T-helper 22 cell (primary cell): ENCODE measurements at places on chromosomes 6 and 20.
A peak's percentile ranks its signal among the peaks of the same experiment; 100 is the strongest.

DNA sequence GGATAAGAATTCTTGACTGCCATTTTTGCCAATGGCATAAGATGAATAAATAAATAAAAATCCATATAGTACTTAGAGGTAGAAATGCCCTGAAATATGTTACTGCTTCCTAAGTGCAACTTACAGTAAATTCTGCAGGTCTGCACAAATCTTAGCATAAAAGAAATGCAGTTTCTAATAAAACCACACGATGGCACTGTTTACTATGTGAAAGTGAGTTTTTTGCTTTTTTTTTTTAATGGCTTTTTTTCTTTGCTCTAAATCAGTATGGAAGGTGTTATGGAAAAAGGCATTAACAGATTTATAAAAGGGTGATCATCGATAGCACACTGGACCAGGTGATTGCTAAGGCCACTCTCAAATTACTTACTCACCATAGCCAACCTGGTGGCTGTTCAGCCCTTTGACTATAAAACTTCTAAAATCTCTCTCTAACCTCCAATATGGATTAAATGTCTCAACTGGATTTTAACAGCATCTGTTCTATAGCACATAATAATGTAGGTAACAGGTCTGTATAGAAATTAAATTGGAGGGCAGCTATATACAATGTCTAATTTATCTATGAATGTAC lies 45.8 kb downstream of the AHI1 start:
- DNase-seq, result no peak

- no peak for DNase-seq
Observed at GRCh38 chr6:148508401-148509041, 165.9 kb downstream of the SASH1 start.

GRCh38 chr20:47237715-47238114 lies 118.8 kb downstream of the ZMYND8 start:
- no peak for DNase-seq

GRCh38 chr6:9103876-9104521 lies 668.7 kb upstream of the SLC35B3 start:
- DNase-seq, result no peak

DNA sequence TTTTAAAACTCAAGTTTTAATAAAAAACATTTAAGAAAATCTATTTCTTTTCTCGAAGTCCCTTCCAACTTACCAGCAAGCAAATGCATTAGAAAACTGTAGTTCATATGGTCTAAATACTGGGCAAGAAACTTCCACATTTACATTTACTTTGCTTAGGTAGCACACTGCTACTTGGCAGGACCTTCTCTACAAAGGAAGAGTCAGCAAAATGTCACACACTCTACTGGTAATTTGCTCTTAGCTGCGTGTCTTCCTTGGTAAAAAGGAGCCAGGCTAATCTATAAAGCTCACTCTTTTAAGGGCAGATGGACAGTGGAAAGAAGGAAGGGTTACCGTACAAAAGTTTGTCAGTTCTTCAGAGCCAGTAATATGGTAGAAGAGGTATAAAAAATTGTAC lies 45.7 kb downstream of the MAP3K7 start:
- no peak for DNase-seq

DNA sequence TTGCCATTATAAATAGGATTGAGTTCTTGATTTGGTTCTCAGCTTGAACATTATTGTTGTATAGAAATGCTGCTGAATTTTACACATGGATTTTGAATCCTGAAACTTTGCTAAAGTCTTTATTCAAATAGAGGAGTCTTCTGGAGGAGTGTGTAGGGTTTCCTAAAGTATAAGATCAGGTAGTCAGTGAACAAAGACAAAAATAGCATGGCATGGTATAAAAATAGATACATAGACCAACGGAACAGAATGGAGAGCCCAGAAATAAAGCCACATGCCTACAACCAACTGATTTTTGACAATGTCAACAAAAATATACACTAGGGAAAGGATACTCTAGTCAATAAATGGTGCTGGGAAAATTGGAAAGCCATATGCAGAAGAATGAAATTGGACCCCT lies 740.1 kb downstream of the QKI start:
- no peak for DNase-seq

- DNase-seq, result no peak
Observed at GRCh38 chr6:19999319-20000191, 162.4 kb downstream of the ID4 start.

GRCh38 chr6:8200255-8200654 lies 97.9 kb upstream of the EEF1E1 start:
- no peak for DNase-seq

- no peak for DNase-seq
Observed at GRCh38 chr6:152905551-152906299, 77.1 kb downstream of the FBXO5 start.

DNA sequence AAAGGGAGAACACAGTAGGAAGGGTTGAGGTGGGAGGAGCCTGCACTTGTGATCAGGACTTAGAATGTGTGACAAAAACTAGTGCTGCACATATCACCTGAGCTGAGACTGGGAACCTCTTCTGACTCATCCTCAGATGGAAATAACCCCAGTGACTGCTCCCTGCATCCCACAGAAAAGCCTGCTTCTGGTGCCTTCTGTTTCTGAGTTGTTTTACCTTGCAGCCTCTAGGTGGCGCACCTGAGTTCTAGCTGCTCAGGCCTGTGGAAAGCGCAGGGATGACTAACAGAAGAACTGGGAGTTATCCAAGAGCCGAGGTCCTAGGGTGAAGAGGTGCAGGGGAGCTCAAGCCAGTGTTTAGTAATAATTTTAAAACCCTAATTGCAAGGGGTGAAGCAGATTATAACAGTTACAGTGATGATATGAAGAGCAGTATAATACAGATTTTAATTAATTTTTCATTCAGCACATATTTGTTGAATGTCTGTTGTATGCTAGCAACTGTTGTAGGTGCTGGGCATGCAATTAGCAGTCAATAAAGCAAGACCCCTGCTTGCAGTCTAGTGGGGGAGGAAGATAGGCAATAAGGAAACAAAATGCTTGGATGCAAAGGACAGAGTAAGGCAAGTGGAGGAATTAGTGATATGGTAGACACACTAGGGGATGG lies 302.5 kb downstream of the DHX35 start:
- no peak for DNase-seq

GRCh38 chr6:3773678-3774298 lies 22.3 kb upstream of the PXDC1 start:
- no peak for DNase-seq

- DNase-seq, result no peak
Observed at GRCh38 chr20:4434681-4435080, 287.0 kb upstream of the PRND start.

- DNase-seq, result no peak
Observed at GRCh38 chr20:7496394-7496991, 443.8 kb downstream of the HAO1 start.

DNA sequence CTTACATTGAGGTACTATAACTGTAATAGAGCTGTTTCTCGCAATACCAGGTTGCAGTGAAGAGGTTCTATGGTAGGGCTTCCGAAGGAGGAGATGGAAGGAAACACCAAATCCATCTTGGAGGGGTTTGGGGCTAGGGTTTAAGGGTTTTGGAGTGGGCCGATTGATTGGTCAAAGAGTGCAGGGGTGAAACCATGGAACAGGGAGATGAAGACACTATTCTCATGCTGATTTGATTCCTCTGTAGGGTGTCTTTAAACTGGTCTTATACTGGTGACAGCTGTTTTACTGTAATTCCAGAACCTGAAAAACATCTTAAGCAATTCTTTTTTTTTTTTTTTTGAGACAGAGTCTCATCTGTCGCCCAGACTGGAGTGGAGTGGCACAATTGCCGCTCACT lies 7.8 kb downstream of the SMIM13 start:
- no peak for DNase-seq

- DNase-seq, result no peak
Observed at GRCh38 chr20:61306937-61307475, 54.9 kb downstream of the CDH4 start.

GRCh38 chr6:131787766-131788712 lies 19.8 kb upstream of the ENPP1 start:
- DNase-seq, result no peak

DNA sequence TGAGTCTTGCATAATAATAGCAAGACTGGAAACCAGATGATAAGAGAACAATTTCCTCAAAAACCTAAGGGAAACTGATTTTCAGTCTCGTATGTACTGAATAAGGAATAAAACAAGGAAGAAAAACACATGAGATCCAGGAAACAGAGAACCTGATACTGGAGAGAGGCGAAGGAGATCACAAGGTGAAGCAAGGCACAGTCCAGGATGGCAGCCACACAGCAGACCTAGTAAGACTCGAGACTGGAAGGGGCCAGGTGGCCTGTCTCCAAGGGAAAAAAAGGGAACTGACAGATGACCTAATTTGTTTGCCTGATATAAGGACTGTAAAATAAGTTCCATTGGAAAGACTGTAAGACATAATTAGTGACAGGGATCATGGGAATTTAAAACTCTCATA lies 71.1 kb downstream of the TASP1 start:
- DNase-seq, result no peak

- no peak for DNase-seq
Observed at GRCh38 chr20:14538433-14538832, 201.0 kb upstream of the FLRT3 start.

- no peak for DNase-seq
Observed at GRCh38 chr6:142898927-142899895, 45.8 kb downstream of the HIVEP2 start.

- no peak for DNase-seq
Observed at GRCh38 chr6:39181333-39181732, 47.9 kb downstream of the KCNK5 start.

DNA sequence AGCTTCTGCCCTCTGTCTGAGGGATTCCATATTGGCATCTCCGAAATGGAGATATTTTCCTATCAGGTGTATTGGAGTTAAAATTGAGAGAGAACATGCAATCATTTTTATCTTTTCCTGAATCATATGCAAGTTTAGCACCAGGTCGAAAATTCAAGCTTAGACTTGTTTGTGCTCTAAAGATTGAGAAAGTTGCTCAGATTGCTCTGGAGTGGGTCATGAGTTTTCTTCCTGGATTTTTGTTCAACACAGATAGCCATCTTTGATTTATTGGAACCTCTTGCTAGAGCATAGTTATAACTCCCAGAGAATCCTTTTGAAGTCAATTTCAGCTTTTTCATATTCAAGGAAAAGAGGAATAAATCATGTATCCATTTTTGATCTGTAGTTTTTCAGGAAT lies 373.5 kb upstream of the FLRT3 start:
- no peak for DNase-seq

DNA sequence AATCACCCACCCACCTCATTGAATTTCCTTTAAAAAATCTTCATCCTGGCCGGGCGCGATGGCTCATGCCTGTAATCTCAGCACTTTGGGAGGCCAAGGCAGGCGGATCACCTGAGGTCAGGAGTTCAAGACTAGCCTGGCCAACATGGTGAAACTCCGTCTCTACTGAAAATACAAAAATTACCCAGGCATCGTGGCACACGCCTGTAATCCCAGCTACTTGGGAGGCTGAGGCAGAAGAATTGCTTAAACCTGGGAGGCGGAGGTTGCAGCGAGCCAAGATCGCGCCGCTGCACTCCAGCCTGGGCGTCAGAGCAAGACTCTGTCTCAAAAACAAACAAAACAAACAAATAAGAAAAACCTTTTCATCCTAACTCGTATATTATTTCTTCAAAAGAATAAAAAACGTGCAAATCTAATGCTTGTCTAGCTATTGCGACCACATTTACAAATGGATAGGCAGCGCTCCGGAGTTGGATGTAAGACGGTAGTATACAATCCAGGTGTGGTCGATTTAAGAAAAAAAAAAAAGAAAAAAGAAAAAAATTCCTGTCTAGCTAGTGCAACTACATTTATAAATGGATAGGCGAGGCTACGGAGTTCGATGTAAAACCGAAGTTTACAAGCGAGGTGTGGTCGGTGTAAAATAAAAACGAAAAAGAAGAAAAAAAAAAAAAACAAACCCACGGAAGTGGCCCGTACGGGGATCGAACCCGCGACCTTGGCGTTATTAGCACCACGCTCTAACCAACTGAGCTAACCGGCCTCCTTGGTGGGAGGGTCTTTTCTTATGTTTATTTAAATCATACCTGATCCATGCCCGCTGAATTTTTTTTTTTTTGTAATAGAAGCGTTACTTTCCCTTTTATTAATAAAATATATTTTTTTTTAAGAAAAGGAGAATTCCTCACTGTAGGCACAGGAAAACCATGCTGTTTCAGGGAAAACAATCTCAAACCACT lies 70.7 kb upstream of the PRSS16 start:
- DNase-seq, result peak; percentile 24

GRCh38 chr6:157961153-157961831 lies 20.4 kb upstream of the SYNJ2 start:
- no peak for DNase-seq

- no peak for DNase-seq
Observed at GRCh38 chr6:37314487-37315156, 39.2 kb upstream of the RNF8 start.

DNA sequence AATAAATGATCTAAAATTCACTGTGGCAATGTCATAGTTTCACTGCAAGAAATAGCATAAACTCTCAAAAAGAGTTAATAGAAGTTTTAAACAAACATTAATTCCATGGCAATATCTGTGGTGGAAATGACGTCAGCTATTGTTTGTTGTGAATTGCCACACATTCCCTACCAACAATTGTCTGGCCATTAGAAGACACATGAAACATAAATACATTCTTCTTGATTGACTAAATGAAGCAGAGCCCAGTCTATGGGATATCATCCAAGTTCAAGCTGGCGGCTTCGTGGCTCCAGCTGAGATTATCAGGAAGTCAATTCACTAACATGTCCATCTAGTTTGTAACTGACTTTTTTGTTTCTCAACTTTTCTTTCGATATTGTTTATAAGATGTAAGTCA lies 369.0 kb downstream of the ARHGAP18 start:
- DNase-seq, result no peak

DNA sequence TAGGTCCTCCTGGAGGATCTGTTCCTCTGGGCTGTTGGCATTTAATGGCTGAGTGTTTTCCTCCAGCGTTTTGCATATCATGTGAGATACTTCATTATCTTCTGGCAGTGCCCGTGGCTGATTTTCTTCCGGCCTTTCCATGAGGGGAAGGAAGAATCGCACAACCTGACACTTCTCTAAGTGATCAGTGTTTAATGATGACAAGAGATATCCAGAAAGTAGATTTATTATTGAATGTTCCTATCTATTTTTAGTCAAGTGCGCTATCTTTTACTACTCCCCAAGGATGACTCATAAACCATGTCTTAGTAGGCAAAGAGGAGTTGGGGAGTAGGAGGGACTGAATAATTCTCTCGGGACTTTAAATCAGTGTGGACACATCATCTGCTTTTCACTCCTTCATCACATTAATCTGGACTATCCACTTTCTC lies 149.7 kb downstream of the PLCB4 start:
- DNase-seq, result no peak

DNA sequence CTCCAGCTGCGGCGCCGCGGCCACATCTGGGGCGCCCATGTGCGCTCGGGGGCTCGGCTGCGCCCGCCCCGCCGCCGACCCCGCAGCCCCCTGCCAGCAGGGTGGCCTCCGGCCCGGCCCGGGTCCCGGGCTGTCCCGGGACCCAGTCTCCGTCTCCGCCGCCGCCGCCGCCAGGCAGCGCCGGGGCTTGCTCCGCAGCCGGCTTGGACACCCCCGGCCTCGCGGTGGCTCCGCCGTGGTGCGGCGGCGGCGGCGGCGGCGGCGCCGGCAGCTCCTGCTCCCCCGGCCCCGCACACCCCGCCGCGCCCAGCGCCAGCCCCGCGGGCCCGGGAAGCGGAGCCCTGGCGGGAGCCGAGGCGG lies 219 bp downstream of the ISM1 start:
- no peak for DNase-seq
